ENCODE measurements at places on chromosomes 1 and 21.
A peak's percentile ranks its signal among the peaks of the same experiment; 100 is the strongest.

- DNase-seq = no peak
Observed at GRCh38 chr1:223811634-223812101, 34.1 kb downstream of the TP53BP2 start.

DNA sequence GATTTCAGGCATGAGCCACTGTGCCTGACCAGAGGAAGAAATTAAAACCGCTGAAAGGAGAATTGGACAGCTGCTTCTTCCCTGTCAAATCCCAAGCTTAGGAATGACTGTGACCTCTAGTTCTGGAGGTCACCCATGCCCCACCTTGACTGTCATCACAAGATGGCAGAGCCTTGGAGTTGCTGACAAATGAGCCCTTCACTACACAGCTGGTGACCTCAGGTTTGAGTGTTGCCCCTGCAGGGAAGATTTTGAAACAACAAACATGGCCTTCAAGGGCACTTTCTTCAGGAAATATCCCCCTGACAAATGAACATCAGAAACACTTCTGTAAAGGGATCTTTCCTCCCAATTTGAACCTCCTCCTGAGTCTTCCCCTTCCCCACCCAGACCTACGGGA, 6.9 kb upstream of the SLC45A3 start:
- DNase-seq = no peak

DNA sequence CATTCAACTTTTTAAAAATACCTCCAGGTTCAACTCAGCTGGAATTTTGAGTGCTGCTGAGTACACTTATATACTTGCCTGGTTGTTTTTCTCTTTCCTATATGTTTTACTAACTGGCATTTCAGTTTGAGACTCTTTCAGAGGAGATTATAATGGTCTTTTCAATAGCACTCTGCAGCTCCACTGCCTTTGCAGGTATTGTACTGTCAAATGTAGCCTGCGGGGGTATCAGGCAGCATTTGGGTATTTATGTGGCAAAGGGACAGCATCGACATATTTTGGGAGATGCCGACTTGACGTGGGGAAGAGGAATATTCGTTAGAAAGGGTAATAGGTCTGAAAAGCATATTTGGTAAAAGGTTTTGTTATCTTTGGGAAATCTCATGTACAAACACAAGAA, 11.1 kb upstream of the TGFBR3 start:
- no peak for DNase-seq

GRCh38 chr1:22875241-22875640, 97.4 kb downstream of the LACTBL1 start:
- DNase-seq = no peak

GRCh38 chr1:209105701-209106100, 477.8 kb upstream of the CAMK1G start:
- no peak for DNase-seq

DNA sequence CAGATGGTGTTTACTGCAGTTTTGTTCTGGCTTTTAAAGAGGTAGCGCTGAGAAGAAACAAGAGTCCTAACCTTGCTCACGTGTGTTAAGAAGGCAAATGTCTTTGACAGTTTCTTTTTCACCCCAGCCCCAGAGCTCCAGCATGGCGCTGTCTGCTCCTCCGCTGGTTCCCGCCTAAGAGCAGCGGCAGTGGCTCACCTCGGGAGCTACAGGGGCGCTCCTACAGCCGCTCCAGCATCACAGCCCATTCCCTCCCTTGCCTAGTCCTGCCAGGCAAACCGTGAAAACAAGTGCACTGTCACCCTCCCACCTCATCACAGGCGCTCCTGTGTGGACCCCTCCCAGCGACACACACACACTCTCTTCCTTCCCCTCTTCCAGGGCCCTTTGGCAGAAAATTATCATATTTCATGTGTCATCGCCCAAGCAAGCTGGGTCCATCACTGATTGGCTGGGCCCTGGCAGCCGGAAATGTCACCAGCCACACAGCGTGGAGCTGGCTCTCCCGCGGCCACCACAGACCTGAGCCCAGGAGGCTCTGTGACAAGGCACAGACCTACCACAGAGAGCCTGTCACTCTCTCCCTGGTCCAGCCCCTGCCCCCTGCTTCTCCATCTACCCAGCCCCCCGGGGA, 1.2 kb upstream of the HIVEP3 start:
- DNase-seq = peak; percentile 62

DNA sequence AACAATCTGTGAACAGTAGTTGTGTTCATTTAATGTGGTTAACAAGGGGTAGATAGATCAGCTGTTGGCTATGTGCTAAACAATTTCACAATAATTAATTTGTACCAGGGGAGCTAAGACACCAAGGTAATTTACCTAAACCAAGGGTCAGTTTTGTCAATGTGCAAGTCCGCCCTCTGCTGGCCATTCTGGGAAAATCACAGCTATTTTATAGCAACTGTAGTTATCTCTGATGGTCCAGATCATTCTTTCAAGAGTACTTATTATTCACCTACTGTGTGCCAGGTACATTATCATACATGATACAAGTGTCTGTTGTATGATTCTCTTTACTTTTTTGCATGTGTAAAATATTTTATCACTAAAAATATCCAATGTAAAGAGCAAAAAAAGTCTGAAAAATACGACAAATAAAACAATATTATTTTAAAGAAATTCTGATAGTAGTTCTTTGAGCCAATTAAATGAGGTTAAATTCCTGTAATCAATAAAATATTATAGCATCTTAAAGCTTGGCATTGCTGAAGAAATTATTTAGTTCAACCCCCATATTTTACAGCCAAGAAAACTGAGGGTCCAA, 312.3 kb upstream of the FAM78B start:
- no peak for DNase-seq

DNA sequence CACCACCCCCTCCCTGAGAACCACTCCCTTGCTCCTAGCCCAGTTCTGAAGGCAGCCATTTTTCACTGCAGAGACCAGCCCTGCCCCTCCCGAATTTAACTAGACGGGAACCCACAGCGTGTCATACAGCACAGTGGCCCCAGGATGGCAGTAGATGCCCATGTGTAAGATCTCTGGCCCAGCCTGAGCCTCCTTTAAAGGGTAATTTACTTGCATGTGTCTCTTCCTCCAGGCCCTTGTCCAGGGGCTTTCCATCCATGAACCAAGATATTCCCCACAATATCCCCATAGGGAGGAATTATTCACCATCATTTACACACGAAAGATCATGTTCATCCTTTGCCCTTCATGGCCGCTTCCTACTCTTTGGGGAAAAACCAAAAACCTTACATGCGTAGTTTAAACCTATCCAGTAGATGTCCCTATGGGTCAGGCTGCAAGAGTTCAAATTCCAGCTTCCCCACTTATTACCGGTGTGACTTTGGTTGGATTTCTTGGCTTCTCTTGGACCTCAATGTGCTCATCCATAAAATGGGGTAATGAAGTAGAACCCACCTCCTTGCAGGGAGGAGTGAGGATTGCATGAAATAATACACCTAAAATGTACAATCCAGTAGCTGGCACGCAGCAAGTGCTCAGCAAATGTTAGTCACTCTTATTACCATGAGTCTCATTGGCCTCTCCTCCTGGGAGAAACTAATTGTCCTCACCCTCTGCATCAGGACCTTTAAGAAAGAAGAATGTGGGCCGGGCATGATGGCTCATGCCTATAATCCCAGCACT, 4.0 kb upstream of the LACTBL1 start:
- DNase-seq = no peak

DNA sequence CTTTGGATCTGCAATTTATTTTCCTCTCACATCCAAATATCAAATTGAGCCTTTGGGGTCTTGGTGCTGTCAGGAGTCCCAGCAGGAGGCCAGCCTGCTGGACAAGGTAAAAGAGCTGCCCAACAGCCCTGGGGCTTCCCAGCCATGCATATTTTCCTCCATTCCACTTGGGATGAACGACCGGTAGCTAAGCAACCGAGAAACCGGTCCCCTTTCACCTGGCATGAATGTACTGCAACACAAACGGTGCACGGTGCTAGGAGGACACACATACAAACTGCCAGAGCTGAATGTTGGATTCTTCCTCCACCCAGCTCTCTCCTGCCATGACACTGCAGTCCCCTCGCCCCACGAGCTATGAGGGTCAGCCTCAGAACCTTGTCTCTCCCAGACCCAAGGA, 42.7 kb downstream of the BCAR3 start:
- DNase-seq = no peak

DNA sequence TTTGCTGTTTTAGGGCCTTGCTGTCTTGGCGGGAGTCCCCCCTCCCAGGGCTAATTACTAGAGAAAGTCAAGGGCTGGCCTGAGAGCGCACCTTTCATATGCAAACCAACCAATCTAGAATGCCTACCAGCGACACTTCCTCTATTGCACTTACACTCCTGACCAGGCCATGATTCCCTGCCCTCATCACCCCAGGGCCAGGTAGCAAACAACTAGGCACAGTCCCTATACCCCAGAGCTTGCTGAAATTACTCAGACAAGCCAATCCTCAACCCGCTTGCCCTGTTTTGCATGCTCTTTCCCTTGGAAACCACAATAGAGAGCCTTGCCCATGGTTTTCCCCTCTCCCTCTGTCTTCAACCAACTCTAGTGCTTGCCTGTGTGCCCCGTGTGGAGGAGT, 70.3 kb downstream of the URB2 start:
- DNase-seq = no peak

- DNase-seq = no peak
Observed at GRCh38 chr1:185058876-185059275, 13.5 kb downstream of the RNF2 start.

DNA sequence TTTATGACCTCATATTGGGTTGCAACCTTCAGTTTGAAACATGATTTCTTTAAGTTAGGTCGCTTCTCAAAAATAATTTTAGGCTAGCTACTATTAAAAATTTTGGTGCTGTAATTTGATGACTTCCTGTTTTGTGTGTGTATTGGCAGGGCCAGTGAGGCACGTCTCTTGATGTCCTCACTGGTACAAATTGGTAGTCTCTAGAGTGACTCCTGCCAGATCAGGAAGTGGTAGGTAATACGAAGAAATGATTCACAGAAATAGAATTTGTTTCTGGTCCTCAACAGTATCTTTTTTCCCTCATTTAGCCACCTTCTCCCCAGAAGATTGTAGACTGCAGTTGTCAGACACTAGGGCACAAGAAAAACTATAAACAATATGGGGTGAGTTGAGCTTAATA, 120.9 kb upstream of the KIAA1614 start:
- DNase-seq = no peak

DNA sequence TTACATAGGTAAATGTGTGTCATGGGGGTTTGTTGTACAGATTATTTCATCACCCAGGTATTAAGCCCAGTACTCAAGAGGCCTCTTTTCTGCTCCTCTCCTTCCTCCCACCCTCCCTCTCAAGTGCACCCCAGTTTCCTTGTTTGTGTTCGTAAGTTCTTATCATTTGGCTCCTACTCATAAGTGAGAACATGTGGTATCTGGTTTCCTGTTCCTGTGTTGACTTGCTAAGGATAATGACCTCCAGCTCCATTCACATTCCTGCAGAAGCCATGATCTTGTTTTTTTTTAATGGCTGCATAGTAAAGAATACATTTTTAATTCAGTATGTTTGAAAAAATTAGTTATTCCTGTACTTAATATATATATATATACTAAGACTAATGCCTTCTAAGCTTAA, 107.7 kb downstream of the CLDN17 start:
- no peak for DNase-seq

DNA sequence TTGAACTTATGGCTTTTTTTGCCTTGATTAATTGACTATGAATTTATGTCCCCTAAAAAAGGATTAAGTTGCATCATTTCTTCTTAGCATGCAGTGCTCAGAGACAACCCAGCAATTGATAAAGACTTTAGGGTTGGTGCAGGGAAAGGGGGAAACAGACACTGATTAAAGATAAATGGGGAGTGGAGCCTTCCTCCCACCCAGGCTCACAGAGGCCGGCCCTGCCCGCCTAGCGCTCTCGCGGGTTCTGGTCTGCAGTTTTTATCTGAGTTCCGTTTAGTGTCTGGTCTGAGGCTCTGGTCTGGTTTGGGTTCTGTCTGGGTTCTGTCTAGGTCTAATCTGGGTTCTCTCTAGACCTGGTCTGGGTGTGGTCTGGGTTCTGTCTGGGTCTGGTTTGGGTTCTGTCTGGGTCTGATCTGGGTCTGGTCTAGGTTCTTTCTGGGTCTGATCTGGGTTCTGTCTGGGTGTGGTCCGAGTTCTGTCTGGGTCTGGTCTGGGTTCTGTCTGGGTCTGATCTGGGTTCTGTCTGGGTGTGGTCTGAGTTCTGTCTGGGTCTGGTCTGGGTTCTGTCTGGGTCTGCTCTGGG, 48.1 kb downstream of the ABCG1 start:
- DNase-seq = no peak

All from stimulated activated CD8-positive, alpha-beta memory T cell treated with anti-CD3 and anti-CD28 coated beads, Interleukin-15, amount 100 ng/mL, for 4 hours (primary cell).